ENCODE measurements at places on chromosomes 5 and 9.

DNA sequence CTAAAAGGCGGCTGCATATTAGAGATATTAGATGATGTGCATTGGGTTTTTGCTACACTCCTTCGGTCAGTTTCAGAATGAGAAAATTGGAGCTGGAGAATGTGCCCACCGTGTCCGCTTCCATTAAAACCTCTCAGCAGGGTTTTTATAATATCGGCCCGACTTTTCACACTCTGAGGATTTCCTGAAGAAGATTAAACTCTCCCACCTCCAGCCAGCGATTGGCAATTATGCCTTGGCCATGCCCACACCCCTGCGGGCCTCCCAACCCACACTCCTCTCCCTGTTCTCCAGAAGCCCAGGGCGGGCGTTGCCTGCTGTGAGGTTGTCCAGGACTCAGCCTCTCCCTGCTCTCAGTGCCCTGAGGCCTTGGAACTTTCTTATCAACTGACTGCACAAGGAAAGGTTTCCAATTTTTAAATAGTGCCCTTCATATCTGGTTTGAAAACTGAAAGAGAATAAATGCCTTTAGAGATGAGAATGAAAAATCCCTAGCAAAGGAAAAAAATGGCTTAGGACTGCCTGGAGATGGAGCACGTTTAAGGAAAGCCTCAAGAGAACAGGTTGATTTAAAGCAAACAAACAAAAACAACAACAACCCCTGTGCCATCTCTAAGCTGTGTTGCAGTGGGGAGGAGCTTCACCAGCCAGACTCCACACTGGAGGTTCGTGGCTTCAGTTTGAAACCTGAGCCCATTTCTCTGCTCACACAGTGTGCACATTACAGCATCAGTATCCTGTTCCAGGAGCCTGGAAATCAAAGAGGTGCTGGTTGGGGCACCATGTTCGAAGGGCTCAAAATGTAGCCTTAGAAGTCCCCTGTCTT is 292.9 kb downstream of the NSG2 start:
- no peak for DNase-seq

DNA sequence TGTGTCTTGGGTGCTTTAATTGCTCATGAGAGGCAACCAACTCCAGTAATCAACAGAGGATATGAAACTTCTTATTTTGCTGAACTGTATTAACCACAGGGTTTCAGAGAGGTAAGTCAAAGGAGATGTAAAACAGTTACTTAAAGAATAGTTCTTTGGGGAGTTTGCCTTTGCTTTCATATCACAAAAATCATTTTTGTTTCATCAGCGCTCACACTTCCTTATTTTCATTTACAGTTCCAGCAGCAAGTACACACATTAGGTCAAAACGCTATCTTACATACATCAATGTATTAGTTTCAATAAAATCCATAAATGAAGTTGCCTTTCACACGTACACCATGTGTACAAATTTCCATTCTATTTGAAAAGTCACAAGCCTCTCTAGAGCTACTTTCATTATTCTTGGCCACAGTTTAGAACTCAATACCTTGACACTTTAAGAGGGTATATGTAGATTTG is 50.1 kb downstream of the ST8SIA4 start:
- DNase-seq, result no peak

- DNase-seq, result no peak
These were observed 153.3 kb downstream of the EFNA5 start for GRCh38 chr5:107517185-107518033.

DNA sequence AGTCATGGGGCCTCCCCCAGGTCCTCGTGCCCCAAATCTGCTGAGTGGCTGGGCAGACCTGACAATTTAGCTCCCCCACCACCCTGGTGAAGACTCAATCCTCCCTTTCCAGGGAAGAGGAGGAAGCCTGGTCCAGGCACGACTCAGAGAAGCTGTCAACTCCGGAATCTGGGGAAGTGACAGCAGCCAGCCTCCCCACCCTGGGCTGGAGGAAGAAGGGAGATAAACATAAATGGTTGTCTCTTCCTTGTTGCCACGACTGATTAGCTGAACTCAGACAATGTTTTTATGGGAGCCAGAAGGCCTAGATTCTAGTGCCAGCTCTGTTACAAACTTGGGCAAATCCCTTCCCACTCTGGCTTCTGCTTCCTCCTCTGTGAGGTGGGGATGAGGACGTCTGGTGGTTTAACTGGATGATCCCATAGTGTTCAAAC is 15.4 kb downstream of the CCDC69 start:
- DNase-seq, result no peak

DNA sequence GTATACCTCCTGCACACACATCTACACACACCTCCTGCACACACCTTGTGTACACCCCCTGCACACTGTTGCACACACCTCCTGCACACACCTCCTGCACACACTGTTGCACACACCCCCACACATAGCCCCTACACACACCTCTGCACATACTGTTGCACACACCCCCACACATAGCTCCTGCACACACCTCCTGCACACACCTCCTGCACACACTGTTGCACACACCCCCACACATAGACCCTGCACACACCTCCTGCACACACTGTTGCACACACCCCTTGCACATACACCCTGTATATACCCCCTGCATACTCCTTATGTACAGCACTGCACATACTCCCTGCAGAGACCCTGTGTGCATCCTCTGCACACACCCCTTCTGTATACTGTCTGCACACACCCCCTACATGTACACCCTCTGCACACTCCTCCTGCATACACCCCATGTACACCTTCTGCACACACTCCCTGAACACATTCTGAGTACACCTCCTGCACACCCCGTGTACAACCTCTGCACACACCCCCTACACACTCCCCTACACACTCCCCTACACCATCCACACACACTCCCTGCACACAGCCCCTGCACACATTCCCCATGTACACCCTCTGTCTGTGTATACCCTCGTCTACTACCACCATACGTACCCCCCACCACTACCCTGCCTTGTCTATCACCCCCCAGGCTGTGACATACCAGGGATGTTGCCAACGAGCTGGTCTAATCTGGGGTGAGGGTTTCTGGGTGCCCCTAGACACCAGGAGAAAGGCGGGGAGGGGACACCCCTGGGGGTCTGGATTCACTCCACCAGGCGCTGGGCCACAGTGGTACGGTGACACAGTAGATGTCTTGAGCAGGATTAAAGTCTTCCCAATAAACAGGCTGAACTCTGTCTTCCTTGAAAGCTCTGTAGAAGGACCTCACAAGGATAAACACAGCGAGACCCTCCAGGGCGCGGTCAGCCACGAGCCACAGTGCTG is 1.1 kb upstream of the CEP72 start:
- DNase-seq, result no peak

- no peak for DNase-seq
These were observed 136.6 kb downstream of the SEMA6A start for GRCh38 chr5:116437922-116438578.

- no peak for DNase-seq
These were observed 17.0 kb downstream of the MRPL36 start for GRCh38 chr5:1782385-1783215.

Measured in mesenchymal stem cell (in vitro differentiated cells and primary cell).